ENCODE measurements at places on chromosomes 12 and 14.

DNA sequence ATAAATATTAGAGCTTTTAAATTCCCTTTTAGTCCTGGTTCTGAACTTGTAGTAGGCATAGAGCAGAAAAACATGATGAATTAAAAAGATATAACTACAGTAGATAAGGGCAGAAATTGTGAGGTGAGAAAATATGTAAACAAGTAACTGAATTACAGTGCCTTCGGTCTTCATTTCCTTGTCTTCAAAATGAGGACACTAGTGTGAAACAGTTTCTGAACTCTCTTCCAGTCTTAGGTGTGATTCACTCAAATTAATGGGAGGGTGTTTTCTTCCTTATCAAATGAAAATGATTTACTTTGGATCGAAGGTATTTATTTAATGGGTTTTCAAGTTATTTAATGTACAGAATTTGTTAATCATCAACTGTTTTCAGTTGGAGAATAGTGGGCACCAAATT lies 1.5 kb downstream of the FGD4 start:
- DNase-seq = no peak

- DNase-seq = no peak
Measured at GRCh38 chr12:49055092-49055491, 5.5 kb downstream of the KMT2D start.

DNA sequence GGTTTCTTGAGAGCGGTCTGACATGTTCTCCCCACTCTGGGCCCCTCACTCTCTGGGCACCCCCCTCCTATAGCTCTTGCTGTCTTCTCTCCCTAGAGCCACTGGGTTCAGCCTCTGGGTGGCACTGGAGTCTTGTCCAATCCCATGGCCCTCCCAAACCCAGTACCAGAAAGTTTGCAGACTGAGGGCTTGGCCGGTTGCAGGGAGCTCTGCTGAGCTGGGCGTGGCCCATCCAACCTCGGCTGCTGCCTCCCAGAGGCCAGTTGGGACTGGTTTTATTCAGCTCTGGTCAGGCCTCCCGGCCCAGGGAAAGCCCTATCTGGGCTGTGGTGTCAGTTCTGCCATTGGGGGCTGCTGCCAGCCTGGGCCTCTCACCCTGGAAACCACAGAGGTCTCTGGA lies 37.9 kb downstream of the ISCA2 start:
- DNase-seq = no peak

DNA sequence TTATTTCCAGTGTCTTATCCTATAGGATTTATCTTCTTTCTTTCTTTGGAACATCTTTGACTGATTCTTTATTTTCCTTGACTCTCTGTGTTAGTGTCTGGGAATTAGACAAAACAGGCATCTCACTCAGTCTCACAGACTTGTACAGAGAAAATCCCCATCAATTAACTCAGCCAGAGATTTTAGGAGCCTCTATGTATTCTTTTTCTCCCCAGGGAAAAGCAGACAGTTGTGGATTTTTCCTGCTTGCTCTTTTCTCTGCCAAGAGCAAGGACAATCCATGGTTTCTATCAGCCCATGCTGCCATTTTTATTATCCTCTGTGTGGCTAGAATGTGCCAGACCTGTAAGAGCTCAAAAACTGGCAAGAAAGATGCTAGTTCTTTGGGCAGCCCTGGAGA lies 595.1 kb downstream of the SNAPC1 start:
- no peak for DNase-seq

DNA sequence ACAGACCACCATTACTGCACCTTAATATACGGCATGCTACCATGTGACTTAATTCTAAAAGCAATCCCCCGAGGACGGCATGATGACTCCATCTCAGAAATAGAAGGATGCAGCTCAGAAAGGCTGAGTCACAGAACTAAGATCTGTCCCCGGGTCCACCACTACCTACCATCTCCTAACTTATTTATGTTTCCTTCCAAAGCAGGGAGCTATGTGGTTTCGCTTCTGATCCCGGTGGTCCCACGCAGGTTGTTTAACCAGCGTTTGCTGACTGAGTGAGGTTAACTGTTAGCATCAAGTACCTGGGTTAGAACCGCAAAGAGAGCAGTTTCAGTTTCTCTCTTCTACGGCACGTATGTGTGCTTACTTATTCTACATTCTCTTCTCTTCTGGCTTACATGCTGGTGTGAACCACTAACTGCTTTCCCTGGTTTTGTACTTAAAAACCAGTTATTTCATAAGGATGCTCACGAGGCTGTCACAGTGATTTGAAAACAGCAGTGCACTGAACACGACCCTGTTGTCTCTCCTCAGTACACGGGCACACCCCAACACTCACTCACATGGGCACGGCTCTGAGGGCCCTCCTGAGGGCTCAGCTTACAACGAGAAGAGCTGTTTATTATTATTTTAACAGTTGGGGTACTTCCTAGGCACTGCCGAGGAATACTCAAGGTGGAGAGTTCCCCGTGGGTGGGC lies 66.7 kb downstream of the CCDC88C start:
- DNase-seq = no peak

DNA sequence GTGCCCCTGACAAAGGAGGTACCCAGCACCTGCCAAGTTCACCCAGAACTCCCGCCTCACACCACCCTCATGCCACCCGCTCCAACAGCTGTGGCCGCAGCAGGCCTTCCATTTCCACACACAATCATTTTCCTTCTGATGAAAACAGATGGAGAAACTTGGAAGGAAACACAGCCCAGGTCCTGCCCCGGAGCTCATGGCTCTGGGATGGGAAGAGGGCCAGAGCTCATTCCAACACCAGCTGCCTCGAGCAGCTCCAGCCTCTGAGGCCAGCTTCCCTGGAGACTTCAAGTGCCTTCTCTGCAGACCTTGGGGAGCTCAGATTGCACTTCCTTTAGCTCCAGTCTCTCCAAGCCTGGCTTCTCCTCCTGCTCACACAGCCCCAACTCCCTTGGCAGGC lies 55.1 kb upstream of the CMKLR1 start:
- DNase-seq = no peak

- no peak for DNase-seq
Measured at GRCh38 chr14:81433378-81433777, 33.3 kb upstream of the STON2 start.

DNA sequence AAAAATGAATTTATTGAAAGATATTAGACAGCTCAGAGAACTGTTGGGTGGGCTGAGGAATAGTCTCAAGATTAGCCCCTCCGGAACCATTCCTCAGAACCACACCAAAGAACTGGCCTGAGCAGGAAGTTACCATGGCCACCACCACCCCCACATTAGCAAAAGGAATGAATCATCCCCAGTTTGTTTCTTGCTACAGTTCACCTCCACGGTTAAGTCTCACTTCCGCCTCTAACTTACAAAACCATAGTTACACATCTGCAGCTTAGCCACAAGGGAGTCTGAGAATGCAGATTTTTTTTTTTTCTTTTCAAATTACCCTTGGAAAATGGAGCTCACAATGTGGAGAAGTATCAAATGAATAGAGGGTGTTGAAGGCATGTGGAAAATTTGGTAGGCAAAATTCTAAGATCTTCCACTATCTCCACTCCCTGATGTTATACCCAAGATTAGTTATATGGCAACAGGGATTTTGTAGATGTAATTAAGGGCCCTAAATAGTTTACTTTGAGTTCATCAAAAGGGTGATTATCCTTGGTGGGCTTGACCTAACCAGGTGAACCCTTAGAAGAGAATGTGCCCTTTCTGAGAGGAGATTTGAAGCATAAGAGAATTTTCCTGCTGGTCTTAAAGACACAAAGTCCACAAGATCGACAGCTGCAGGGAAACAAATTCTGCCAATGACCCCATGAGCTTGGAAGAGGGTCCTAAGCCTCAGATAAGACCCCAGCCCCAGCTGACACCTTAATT lies 129.8 kb upstream of the KRR1 start:
- peak; percentile 78 for DNase-seq

Data from epithelial cell of proximal tubule (primary cell).